ENCODE measurements at places on chromosomes 2 and 18.
A peak's percentile ranks its signal among the peaks of the same experiment; 100 is the strongest.

DNA sequence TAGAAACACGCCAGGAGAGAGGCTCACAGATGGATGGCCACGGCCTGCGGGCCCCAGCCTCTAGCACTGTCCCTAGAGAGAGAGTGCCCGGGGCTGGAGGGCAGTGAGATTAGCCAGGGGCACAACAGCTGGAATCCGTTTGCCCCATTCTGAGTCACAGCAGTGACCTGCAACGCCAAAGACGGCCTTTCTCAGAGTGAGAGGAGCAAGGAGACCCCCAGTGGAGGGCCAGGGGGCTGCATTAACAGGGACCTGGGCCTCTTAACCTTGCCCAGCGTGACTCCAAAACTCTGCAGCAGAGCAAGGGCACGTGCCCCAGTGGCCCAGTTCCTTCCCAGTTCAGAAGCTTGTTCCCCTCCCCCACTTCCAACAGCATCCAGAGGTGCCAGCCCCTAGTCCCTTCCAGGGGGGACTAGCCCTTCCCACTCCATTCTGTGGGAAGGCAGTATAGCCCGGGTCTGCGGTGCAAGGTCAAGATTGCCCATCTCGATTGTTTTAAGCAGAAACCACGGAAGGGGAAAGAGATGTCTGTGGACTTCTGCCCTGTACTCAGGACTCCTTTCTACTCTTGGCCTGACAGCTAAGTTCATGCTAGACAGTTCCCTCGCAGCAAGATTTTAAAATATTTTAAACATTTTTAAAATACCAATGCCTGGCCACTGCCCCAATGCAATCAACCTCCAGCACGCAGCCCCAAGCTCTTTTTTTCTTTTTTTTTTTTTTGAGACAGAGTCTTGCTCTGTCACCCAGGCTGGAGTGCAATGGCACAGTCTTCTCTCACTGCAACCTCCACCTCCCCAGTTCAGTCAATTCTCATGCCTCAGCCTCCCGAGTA, 50.9 kb upstream of the BIN1 start:
- DNase-seq = no peak

GRCh38 chr2:121748202-121748601, 7.2 kb upstream of the TSN start:
- DNase-seq = no peak

- no peak for DNase-seq
These were observed 193.8 kb downstream of the RPIA start for GRCh38 chr2:88885275-88885674.

DNA sequence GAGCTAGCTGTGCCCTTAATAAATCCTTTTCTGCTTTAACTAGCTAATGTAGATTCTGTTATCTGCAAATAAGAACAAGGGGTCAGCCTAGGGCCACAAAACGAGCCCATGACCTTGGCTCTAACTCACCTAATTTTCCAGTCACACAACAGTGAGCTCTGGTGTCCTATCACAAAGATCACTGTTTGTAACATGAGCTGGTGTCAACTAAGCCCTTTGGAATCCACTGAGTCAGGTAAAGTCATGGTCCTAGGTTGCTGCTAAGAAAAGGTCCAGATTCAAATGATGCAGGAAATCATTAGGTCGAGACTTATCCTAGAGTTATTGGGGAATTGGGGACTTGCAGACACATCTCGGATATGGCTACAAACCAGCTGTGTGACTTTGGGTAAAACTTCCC, 49.9 kb downstream of the ST8SIA5 start:
- DNase-seq = no peak

DNA sequence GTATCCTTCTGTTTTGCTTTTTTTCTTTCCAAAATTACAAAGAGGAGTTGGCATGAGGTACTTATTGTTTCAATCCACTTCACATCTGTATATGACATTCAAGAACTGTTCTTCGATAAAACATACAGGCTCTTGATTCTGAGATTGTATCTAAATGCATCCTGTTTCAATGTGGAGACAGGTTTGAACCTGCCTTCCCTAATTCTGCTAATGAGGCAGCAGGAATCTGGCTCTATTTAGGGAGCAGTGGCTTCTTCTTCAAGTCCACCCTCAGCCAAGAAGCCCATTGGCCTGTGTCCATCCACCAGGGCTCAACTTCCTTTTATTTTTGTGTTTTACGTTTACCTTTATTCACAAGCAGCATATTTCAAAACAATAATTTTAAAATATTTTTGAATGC, 84.8 kb upstream of the PIK3C3 start:
- no peak for DNase-seq

DNA sequence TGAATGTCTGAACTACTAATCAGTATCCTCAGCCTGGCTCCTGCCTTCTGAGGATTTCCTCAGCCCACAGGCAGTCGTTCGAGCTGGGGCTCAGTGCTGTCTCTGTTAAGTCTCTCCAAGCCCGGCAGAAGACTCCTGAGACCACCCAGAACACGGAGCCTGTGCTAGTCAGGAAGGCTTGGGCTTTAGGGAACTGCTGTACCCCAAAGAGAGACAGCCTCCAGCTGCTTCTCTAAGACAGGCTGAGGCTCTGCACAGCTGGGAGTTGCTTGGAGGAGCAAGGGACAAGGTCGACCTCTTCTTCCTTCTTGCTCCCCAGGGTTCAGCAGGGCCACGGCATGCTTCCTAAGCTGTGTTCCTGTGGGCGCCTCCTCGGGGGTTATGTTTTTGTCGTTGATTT, 283.4 kb upstream of the MYT1L start:
- DNase-seq = no peak

DNA sequence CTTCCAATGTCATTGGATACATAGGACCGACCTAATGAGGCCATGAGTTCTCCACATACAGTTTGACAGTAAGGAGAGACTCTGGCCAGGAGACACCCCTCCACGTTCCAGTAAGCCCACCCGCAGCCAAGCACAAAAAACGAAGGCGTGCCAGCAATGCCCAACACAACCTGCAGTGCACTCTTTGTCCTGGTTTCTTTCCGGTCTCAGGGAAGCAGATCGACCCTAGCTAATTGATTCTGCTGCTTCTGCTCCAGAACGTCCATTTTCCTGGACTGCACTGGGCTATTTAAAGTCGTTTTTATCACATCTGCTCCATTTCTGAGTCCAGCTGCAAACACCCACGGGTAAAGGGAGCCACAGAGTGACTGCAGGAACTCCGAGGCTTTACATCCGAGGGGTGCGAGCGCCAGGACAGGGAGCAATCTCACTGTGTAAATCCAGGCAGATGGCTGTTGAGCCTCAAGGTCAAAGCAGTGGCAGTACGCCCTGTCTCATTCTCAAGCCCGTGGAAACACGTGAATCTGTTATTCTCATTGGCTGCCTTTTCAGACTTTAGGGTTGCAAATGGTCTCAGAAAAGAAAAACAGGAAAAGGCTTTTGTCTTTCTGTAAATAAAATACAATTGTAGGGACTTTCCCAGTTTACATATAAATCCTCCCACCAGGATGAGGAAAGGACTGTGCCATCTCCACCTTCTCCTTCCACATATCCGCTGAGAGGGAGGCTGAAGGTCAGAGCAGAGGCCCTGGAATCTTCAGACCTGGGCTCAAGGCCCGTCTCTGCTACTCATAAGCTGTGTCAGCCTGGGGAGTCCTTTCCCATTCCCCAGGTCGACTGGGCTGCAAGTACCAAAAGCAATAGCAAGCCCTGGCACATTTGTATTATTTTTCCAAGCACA, 40.7 kb downstream of the TMEM163 start:
- DNase-seq = no peak

DNA sequence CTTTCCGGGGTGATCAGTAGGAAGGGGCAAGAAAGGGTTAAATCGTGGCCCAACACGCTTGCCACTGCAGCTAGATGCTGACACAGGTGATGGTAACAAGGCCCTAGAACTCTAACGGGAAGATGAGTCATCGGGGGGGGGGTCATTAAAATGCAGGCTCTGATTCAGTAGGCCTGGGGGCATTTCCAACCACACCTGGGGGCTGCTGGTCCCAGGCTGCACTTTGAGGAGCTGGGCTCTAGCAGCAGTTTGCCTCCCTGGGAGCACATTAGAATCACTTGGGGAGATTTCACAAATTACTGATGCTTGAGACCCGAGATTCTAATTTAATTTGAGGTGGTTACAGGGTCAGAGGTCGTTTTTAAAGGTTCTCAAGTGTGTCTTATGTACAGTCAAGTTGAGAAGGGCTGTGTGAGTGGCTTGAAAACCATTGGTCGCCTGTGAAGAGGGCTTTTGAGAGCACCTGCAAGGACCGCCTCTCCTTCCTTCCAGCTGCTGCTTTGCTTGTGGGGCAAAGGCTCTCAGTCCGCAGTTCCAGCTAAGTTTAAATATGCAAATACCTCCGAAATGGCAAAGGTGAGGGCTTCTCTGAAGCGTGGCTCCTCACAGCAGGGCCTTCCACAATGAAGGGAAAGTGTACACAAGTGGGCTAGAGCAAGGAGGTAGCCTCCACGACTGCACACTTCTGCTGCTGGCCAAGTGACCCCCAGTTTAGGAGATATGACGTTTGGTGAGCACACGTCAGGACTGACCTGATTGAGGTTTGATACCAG, 128.0 kb upstream of the MSH6 start:
- no peak for DNase-seq

DNA sequence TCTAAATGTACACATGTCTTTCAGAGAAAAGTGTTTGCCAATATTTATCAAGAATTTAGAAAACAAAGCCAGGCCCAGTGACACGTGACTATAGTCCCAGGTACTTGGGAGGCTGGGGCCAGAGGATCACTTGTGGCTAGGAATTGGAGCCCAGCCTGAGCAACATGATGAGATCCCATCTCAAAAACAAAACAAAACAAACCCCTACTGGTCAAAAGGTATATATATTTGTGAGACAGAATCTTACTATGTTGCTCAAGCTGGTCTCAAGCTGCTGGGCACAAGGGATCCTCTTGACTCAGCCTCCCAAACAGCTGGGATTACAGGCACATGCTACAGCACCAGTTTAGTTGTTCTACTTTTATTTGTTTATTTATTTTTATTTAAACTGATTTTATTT, 79.2 kb downstream of the ZDBF2 start:
- no peak for DNase-seq

DNA sequence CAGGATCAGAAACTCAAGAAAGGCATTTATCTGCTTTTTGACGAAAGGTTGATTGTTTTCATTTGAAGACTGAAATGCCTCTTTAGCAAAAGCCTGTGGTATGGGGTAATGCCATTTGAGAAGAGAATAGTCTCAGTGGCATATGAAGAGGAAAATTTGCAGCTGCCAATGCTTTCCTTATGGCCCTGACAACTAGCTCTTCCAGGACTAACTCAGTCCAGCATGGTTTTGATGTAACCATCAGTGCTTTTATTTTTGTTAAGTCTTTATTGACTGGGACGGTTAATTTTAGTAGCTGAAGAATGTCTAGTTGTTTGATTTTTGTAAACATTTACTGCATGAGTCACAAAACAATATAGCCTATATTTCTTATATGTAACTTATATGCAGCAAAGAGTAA, 158.4 kb downstream of the LNPK start:
- no peak for DNase-seq

DNA sequence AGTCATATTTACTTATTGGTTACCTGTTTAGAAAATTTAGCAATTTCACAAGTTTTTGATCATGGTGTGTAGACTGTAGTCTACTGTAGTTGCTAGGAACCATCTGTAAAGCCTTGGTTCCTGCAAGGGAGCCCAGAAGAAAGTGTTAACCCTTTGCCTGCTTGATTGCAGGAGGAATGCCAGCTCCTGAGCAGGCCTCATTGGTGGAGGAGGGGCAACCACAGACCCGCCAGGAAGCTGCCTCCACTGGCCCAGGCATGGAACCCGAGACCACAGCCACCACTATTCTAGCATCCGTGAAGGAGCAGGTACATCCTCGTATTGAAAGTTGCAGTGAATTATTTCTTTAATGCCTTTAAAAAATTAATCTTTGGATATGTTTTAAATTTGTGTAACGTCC, 76.3 kb downstream of the PKP4 start:
- no peak for DNase-seq

- peak; percentile 51 for DNase-seq
These were observed 24.0 kb downstream of the TMEM177 start for GRCh38 chr2:119702918-119703401.

GRCh38 chr18:11665146-11665545, 23.9 kb upstream of the GNAL start:
- no peak for DNase-seq

- no peak for DNase-seq
These were observed 709 bp upstream of the DQX1 start for GRCh38 chr2:74526649-74527230.

DNA sequence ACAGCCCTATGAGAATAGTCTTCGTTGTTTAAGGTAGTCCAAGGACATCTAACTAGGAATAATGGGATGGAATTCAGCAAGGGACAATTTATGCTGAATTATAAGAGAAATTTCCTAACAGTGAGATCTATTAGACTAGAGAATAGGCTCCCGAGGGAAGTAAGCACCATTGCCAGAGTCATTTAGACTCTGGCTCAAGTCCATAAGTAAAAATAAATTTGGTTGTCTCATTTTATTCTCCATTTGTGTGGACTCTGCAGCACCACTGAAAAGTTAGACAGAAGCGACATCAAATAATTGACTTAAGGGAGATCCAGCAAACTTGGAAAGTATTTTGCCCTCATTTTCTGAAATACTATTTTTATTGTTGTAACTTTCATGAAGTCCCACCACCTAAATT, 129.3 kb upstream of the SMIM21 start:
- no peak for DNase-seq

GRCh38 chr2:3504741-3505140, 14.6 kb downstream of the ADI1 start:
- DNase-seq = no peak

- no peak for DNase-seq
These were observed 183.9 kb upstream of the KLHL14 start for GRCh38 chr18:32956591-32957315.

- no peak for DNase-seq
These were observed 142.7 kb upstream of the NFATC1 start for GRCh38 chr18:79252904-79253633.

DNA sequence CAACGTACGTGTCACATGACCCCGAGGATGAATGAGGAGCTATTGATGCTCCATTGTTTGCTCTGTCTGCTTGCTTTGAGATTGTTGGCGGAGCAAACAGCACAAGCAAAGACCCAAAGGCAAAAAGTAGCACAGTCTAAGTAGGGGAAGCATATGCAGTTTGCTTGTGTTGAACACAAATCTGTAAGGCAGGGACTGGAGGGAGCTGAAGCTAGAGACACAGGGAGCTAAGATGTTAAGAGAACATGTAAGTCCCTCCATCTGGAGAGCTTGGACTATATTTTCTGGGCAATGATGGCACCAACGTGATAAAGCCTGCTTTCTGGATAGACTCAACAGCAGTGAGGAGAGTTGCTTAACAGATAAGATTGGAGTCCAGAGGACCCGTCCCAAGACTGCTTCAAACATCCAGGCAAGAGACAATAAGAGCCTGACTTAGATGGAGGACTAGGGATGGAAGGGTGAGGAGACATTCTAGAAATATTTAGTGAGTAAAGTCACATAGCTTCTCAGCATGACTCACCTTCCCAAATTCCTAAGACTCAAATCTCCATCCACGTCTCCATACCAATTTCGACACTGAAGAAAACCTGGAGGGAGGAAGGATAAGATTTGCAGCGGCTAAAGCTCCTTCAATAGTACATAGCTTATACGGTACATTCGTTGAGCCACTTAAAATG, 88.1 kb upstream of the KLF7 start:
- no peak for DNase-seq

- DNase-seq = no peak
These were observed 199.1 kb downstream of the FAM210A start for GRCh38 chr18:13527256-13527655.
